ENCODE measurements at places on chromosomes 4 and X.
A peak's percentile ranks its signal among the peaks of the same experiment; 100 is the strongest.

- DNase-seq, result no peak
Observed at GRCh38 chr4:9820343-9820742, 38.9 kb downstream of the DRD5 start.

DNA sequence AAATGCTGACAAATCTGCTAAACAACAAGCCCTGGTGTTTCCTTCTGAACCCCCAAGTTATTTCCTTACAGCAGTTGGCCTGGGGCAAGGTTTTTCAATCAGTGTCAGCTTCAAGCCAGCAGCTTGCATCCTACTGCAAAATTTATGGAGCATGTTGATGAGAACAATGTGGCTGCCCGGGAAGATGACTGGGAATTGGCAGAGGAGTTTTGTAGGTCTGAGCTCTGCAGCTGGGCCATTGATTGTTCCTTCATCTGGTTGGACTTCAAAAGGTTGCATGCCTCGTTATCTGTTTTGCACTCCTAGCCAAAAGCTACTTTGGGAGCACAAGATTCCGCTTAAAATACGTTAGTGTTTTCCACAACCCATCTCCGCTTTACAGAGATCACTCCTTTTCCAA lies 1030.3 kb upstream of the LCORL start:
- no peak for DNase-seq

DNA sequence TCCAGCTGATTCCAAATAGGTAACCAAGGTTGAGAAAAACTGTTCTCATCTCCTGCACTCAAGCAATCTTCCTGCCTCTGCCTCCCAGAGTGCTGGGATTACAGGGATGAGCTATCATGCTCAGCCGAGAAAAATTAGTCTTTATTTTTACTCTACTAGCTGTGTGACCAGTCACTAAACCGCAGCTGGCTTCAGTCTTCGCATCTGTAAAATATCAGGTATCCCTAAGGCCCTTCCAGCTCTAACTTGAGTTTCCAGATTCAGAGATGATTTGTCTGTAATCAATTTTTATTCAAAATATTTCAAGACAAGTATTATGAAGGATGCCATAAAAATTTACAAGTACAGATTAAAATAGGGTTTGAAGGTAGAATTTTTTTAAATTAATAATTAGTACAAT lies 3.5 kb downstream of the ADH6 start:
- no peak for DNase-seq

- no peak for DNase-seq
Observed at GRCh38 chr4:86896596-86896995, 4.4 kb upstream of the C4orf36 start.

DNA sequence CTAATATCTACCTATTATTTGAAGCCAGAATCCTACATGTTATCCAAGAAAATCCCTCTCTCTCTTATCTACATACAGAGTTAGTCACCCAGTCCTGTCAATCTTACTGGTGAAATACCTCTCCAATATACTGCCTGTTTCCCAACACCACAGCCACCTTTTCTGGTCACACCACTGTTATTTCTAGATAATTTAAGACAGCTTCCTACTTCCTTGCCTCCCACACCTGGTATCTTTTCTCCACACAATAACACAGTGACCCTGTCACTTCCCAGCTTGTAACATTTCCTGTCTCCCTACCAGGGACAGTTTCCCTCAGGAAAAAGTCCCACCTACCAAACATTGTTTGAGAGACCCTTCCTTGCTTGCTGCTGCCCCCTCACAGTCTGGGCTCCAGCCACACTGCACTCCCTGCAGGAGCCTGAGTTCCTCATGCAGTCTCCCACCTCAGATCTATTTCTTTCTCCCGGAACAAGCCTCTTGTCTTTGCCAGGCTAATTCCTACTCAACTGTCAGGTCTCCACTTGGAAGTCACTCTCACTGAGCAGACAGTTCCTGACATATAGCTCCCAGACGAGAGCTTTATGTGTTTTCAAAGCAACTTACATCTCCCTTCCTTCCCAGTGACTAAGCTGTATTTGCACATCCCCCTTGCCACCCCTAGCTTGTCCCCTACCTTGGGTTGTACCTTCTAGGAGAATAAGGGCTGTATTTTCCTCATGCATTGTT lies 73.6 kb upstream of the QRFPR start:
- DNase-seq, result no peak

DNA sequence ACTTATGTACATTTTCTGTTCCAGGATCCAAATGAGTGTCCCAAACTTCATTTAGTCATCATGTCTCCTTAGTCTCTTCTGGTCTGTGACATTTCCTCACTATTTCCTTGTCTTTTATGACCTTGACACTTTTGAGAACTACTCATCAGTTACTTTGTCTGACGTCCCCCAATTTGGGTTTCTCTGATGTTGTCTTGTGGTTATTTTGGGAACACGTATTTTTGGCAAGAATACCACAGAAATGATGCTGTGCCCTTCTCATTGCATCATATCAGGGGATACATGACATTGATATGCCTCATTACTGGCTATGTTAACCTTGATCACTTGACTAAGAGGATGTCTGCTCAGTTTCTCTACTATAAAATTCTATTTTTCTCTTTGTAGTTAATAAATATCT lies 308.8 kb downstream of the ZNF674 start:
- no peak for DNase-seq

GRCh38 chr4:56641494-56642051 lies 39.5 kb downstream of the HOPX start:
- no peak for DNase-seq

GRCh38 chrX:26442340-26442739 lies 226.4 kb downstream of the MAGEB5 start:
- peak; percentile 57 for DNase-seq

DNA sequence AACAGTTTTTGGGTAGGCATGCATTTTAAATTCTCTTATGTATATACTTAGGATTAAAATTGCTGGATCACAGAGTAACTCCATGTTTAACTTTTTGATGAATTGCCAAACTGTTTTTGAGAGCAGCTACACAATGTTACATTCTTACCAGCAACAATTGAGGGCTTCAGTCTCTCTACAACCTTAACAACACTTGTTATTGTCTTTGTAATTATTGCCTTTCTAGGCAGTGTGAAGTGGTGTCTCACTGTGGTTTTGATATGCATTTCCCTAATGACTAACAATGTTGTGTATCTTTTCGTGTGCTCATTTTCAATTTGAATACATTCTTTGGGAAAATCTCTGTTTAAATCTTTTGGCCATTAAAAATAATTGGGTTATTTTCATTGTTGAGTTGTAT lies 17.3 kb upstream of the F11 start:
- DNase-seq, result no peak

GRCh38 chrX:118736394-118737010 lies 9.1 kb downstream of the IL13RA1 start:
- DNase-seq, result no peak

DNA sequence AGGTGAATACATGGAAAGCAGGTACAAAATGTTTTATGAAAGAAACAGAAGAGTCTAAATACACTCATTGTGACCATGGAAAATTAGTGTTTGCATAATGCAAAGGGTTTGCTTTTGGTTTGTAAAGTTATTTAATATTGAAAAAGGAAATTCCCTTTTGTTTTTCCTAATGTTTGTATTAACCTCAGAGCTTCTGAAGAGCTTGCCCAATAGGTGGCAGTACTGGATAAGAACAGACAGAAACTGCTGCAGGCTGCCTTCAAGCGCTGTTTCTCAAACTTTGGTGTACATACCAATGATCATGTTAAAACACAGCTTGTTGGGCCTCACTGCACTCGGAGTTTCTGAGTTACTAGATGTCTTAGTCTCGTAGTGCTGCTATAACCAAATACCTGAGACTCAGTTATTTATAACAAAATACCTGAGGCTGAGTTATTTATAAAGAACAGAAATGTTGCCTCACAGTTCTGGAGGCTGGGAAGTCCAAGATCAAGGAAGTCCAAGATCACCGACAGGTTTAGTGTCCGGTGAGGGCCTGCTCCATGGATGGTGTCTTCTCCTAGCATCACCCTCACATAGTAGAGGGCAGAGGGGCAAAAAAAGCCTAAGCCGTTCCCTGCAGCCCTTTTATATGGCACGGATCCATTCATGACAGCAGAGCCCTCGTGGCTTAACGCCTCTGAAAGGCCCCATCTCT lies 54.2 kb downstream of the SUPT20HL2 start:
- DNase-seq, result peak; percentile 63

- DNase-seq, result no peak
Observed at GRCh38 chrX:55006827-55007621, 6.9 kb downstream of the APEX2 start.

- no peak for DNase-seq
Observed at GRCh38 chrX:40908857-40909475, 173.6 kb upstream of the MED14 start.

- peak; percentile 47 for DNase-seq
Observed at GRCh38 chr4:109998867-109999584, 86.3 kb downstream of the EGF start.

- no peak for DNase-seq
Observed at GRCh38 chr4:169795585-169795984, 37.8 kb upstream of the HPF1 start.

GRCh38 chr4:137981277-137981676 lies 260.9 kb downstream of the SLC7A11 start:
- no peak for DNase-seq

DNA sequence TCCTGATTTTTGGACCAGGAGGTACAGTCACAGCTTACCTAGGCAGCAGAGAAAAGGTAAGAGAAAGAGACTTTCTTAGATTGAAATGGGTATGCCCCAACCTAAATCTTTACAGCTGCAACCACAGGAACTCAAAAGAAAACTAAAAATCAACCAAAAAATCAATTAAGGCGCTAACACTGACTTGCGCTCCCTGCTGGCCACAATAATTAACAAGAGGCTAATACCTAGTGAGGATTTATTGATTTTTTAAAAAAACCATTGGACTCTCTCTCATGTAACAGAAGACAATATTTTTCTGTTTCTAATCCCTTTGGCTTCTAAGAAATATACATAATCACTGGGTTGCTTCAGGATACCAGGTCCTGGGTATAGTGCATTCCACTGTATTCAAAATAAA lies 153.9 kb upstream of the TENM3 start:
- no peak for DNase-seq

GRCh38 chr4:42819863-42820514 lies 72.5 kb upstream of the GRXCR1 start:
- DNase-seq, result no peak

GRCh38 chr4:10180603-10180926 lies 64.0 kb upstream of the WDR1 start:
- no peak for DNase-seq

DNA sequence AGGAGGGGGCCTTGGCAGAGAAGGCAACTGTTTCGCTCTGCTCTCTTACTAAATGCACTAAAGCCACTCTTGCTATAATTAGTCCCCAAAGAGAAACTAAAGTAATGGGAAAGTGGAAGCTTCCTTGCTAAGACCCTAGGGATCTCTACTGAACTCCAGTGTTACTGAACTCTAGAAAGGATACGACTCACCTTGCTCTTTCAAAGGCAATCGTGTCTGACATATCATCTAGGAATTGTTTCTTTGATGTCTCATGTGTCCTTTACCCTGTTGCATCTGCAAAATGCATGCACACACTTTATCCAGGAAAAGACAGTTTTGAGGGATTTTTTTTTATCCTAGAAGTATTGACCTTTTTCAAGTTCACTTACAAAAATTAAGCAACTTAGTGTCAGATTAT lies 148.1 kb upstream of the FAM9B start:
- no peak for DNase-seq

DNA sequence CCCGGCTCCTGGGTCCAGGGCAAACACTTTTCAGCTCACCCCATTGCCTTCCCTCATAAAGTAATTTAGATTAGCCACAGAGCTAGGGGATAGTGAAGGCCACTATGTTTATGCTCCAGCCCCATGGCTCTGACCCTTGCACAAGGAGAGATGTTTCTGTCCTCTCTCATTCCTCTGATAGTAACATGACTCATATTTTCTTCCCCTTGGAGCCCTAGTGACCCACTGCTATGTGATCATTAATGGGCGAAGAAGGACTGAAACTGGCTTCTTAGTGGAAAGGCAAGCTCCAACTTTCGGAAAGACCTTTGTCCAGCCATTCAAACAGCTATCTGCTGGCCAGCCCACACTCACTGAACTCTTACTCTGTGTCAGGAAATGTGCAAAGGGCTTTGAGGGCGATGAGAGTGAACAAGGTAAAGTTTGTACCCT lies 12.3 kb downstream of the CLDN2 start:
- DNase-seq, result no peak

DNA sequence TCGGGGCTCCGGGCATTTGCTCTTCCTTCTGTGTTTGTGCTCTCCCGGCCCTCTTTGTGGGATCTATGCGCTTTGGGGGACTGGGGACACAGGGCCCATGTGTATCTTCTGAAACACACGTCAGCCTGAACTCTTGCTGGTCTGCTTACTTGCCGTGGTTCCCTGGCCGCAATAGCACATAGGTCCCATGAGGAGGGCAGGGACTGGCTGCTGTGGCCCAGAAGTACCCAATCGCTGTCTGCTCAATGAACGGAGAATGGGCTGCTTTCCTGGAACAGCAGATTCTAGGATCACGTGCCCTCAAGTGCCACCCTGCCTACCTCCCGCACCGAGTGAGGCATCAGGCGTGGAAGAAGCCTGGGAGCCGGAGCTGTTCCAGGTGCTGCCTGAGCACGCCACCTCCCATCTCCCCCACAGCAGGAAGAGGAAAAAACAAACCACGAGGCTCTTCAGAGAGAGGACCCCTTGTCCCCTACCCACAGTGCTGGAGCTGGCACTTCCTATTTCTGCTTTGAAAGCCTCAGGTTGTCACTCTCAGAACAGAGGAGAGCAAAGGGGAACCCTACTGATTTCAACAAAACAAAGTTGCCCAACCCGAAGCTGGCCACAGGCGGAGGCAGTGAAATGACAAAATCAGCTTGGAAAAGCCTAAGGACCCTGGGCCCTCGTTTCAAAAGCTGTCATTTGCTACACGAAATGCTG lies 3.8 kb downstream of the G6PD start:
- DNase-seq, result no peak

- DNase-seq, result no peak
Observed at GRCh38 chr4:73236151-73236550, 22.4 kb downstream of the ANKRD17 start.

GRCh38 chr4:11426731-11427120 lies 2.0 kb downstream of the HS3ST1 start:
- no peak for DNase-seq

DNA sequence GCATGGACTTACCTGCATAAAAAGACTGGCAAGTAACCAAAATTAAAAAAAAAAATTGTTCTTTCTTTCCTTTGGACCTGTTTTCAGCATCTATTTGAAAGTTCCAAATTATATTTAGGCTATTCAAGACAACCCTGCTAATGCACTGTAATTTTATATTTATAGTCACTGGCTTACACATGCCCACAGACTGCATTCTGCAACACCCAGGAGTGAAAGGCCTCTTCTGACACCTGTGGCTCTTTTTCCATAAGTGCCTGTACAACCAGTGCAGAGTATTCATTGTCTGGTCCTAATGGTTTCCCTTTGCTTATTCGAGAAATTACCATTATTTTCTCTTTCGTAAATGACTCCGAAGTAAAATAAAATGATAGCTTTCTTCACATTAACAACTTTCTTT lies 143.3 kb downstream of the RNF150 start:
- DNase-seq, result no peak

All from HAP-1 (cell line).